Posterior vena cava (tissue), 2 donors: ENCODE measurements at places on chromosomes 16 and 17. TPM values are rescaled to one million over a fixed set of nuclear protein-coding genes. Genes with fewer than 3 reads are reported as not detected.

The TMEM94 gene
- total RNA-seq: 53.8 TPM

The CES3 gene
- 0.10 TPM for total RNA-seq

The PRKCB gene
- 17.5 TPM for total RNA-seq

The KRTAP4-4 gene
- total RNA-seq: not detected

The KRT33A gene
- not detected for total RNA-seq

The C17orf100 gene
- total RNA-seq: 0.81 TPM

The ACSM2A gene
- total RNA-seq: not detected

The AATF gene
- 46.2 TPM for total RNA-seq

GRCh38 chr16:83994087-83994486 lies 26.0 kb downstream of the NECAB2 start:
- no peak for DNase-seq

GRCh38 chr17:77959926-77960521 lies 1.5 kb downstream of the TNRC6C start:
- DNase-seq: no peak

GRCh38 chr17:68210570-68211315 lies 37.1 kb upstream of the AMZ2 start:
- DNase-seq: no peak

GRCh38 chr17:60301649-60302048 lies 90.3 kb downstream of the USP32 start:
- DNase-seq: no peak

DNA sequence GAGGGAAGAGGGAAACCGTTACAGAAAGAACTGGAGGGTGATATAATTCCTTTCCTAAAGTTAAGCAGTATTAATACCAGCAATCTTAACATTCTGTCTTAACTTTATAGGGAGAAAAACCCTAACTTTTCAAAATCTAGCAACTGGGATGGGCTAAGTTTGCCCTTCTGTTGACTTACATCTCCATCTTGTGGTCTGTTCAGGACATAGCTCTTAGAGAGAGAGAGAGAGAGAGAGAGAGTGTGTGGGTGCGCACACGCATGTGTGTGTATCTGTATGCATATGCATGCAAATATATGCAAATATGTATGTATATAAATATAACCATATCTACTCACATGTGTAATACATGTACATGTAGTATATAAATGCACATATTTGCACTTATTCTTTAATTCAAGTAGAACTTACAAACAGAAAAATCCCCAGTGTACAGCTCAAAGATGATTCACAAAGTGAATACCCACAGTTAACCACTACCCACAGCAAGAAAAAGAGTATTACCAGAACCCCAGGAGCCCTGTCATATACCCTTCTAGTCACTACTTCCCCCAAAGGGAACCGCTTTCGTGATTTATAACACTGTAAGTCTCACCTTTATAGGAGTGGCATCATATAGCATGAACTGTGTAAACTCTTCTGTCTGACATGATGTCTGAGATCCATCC lies 46.5 kb downstream of the STX8 start:
- DNase-seq: no peak

DNA sequence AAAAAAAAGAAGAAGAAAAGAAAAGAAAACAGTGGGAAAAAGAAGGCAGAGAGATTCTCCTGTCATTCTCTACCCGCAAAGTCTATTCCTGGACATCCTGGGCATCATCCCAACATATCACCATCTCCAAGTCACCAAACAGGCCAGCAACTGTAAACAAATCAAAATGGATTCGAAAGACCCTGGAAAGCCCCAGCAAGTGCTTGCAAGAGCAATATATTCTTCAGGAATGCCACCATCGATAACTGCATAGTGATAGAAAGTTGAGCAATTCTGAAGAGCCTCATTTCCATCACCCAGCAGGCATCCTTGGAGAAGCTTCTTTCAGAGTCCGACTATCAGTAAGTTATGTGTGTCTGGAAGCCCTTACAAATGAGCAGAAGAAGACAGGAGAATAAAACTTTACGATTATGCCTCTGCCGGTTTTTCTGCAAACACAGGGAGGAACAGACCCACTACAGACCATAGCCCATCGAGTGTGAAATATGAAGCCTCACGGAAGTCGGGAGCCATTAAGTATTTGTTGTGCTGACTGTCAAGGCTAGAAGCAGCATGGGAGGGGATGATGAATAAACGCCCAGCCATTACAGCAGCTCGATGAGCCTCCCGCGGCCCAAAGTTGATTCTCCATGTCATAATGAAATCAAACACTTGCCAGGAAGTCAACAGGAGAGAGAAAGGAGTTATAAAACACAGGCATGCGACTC lies 64.5 kb upstream of the SEC14L1 start:
- no peak for DNase-seq

- no peak for DNase-seq
These were observed 44.9 kb upstream of the XYLT1 start for GRCh38 chr16:17515421-17516210.

GRCh38 chr16:68377667-68378393 lies 67.0 kb downstream of the PRMT7 start:
- no peak for DNase-seq

DNA sequence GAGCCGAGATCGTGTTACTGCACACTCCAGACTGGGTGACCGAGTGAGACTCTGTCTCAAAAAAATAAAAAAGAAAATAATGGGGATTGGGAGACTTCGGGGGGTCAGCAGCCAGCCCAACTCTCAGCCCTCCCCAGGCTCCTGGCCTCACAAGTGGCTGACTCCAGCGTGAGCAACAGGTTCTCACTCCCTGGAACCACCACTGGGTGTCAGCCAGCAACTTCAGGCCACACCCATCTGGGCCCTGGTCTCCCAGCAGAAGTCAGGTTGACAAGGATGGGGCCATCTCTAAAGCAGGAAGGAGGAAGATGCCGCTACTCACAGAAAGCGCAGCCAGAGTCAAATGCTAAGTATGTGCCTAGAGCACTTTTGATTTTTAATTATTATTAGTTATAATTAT lies 139.4 kb downstream of the C16orf78 start:
- DNase-seq: no peak

- DNase-seq: no peak
These were observed 736 bp downstream of the APPBP2 start for GRCh38 chr17:60525328-60525684.

DNA sequence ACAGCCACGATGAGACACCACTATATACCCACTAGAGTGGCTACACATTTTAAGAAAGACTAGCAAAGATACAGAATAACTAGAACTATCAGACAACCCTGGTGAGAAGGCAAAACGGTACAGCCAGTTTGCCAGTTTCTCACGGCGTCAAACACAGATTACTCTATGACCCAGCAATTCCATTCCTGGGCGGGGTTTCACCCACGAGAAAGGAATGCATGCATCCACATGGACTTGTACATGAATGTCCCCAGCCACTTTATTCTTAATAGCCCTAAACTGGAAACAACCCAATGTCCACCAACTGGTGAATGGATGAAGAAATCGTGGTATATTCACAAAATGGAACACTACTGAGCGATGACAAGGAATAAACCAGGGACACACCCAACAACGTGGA lies 74.5 kb downstream of the MYH10 start:
- DNase-seq: no peak

DNA sequence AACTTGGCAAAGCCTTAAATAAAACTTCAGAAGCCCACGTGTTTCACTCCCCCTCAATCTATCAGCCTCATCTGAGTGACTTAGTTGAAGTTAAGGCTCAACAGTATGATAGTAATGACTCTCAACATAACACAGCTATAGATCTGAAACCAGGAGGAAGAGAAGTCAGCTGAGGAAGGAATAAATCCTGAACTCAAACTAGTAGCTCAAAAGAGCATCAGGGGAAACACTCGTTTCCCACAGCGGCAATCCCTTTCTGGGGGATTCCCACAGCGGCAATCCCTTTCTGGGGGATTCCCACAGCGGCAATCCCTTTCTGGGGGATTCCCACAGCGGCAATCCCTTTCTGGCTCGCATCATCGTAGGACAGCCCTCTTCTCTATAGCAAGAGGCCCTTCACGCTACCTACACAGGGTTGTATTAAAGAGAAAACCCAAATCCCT lies 56.8 kb downstream of the ZZEF1 start:
- no peak for DNase-seq

- DNase-seq: no peak
These were observed 10.2 kb downstream of the POLR2C start for GRCh38 chr16:57472665-57473060.

- DNase-seq: no peak
These were observed 10.9 kb upstream of the TAC4 start for GRCh38 chr17:49858796-49859195.

DNA sequence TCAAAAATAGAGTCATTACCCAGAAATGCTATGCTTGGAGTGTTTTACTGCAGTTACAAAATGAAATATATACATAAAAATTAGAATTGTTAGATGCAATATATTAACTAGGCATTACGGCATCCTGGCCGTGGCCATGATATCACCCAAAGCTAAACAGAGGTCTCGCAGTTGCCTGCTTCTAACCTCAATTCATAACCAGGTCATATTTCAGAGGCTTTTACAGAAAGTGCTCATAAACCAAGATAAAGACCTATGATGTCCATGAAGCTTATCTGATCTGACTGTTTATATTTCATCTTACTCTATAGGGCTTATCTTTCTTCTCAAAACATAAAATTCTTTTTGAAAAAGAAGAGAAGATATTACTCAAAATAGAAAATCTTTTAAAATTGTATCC lies 664.5 kb upstream of the SALL1 start:
- no peak for DNase-seq

GRCh38 chr16:88878967-88879787 lies 12.7 kb upstream of the PABPN1L start:
- DNase-seq: no peak

DNA sequence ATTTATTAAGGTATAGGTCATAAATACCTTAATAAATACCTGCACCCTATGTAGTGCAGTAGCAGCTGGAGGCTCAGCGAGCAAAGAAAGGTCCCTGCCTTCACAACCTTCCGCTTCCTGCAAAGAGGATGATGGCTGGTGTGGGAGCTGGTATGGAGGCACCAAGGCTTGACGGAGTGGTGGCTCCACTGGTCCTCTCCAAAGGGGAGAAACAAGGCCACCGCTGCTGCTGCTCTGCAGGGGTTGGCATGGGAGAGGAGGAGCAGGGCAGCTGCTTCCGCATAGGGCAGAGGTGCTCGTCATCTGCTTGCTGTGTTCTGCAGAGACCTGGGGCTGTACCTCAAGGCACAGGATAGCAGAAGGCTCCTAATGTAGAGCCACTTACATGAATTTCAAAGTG lies 52.8 kb downstream of the NDEL1 start:
- DNase-seq: no peak

GRCh38 chr17:49835472-49835871 lies 12.4 kb downstream of the TAC4 start:
- no peak for DNase-seq

- peak; percentile 48 for DNase-seq
These were observed 20.0 kb upstream of the ITGA3 start for GRCh38 chr17:50035945-50036344.

DNA sequence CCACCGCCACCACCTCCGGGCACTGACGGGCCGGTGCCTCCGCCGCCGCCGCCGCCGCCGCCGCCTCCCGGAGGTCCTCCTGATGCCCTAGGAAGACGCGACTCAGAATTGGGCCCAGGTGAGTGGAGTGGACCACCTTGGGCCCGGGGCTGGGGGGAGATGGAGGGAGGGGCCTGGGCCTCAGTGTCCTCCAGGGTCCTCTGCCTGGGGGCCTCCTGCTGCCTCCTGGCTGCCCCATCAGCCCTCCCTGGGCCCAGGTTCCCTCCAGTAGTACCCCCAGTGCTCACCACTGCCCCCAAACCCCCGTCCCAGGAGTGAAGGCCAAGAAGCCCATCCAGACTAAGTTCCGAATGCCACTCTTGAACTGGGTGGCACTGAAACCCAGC lies 19.9 kb downstream of the SPATA32 start:
- DNase-seq: no peak

DNA sequence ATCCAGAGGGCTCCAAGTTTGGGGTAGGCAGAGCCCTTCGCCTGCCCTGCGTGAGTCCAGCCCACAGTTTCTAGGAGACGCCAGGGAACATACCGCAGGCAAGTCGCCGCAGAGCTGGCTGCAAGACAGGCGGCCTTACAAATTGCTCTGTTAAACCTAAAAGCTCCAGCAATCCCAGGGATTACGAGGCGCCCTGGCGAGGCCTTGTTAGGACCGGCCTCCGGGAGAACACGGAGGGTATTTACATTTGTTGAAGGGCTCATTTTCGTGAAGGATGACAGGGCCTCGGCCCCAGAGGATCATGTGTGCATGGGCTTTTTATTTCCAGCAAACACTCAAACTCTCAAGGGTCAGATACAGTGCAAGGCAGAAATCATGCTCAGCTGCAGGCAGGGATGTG lies 77.6 kb upstream of the FOXF1 start:
- DNase-seq: peak; percentile 84

DNA sequence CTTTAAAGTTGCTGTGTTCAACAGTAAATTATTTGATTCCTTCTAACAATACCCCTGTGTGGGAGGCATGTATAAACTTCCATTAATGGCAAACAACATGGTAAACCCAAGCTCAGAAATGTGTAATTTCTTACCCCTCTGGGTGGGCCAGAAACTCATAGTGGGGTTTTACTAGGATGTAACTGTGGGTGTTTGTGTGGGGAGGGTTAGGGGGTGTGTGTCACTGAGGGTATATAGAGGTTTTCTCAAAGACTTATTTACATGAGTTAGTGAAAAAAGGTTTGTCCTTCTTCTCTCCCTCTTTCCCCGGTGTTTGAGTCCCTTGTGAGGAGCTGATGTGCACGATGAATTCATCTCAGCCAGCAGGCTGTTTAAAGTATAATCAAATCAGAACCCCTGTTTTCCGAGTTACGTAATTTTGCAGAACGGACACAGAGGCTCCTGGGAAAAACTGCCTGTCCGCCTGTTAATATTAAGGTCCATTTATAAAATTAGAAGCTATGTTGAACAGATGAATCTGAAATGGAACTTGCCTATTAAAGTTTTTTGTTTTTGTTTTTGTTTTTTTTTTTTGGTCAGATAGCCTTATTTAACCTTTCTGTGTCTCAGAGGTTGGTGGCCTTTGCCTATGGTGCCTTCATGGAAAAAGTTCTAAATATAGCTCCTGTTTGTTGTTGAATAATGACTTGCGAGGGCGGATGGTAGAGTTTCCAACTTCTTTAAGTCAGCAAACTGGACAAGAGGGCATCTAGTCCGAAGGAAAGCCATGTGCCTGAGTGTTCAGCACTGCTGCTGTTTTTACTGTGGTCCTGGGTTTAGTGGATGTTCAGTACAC lies 73.3 kb downstream of the MSI2 start:
- DNase-seq: no peak
